ENCODE measurements at places on chromosomes 5 and 9.

GRCh38 chr5:168875832-168876231, 296.7 kb upstream of the PANK3 start:
- no peak for DNase-seq

GRCh38 chr9:27117489-27118135, 8.6 kb downstream of the TEK start:
- DNase-seq: no peak

DNA sequence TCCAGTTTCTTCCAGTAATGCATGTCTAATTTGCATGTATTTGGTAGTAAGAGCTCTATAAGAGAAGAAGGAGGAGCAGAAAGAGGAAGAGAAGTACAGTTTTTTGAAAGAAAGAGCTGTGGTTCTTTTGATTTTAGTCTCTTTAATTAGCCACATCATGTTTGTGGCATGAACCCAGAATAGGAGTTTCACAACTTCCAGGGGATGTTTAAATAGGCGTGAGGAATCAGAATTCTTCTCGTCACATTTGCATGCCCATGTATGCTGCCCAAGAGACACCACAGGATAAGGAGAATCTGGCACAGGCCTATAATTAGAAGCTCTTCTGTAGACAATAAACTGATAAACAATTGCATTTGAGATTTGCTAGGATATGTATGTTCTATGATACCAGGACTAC, 78.7 kb downstream of the GAS1 start:
- no peak for DNase-seq

DNA sequence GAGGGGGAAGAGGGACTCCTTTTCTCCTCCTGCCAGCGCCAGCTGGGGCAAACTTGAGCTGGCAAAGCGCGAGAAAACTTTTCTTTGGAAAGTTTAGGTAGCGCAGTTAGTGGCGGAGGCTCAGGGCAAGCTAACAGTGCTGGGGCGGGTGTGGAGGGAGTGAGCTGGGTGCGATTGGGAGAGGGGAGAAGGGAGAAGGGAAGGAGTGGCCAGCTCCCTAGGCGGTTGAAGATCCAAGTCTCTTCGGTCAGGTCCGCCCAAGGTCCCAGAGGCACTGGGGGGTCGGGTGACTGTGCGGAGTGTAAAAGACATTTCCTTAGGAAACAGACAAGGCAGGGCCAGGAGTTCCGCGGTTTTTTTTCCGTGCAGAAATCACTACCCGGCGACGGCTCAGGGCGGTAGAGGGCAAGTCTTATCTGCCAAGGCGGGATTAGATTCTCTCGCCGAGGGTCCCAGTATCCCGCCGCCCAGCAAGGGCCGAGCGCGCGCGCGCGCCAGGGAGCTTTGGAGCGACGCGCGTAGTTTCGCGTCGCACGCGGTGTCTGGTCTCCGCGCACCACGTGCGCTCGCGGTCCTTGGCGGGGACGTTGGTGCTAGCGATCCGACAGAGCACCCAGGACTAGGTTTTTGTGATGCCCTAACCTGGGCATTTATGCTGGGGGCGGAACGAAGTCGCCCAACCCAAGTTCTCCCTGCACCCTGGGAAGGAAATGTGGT, 33.6 kb upstream of the NFIB start:
- DNase-seq: no peak

DNA sequence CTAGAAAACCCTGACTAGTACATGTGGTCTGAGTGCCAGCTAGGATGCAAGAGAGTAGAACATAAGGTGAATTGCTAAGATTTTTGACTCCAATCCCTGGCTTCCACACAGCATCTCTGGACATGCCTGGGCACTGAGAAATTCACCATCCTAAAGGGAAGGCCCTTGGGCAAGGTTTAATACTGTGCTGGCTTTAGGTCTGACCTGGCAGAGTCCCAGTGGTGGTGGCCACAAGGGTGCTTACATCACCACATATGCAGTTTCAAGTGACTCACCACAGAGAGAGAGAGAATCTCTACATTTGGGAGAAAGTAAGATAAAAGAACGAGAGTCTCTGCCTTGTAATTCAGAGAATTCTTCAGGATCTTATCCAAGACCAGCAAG, 661.6 kb upstream of the C9orf72 start:
- no peak for DNase-seq

GRCh38 chr9:72362118-72362531, 2.9 kb downstream of the ZFAND5 start:
- DNase-seq: no peak

DNA sequence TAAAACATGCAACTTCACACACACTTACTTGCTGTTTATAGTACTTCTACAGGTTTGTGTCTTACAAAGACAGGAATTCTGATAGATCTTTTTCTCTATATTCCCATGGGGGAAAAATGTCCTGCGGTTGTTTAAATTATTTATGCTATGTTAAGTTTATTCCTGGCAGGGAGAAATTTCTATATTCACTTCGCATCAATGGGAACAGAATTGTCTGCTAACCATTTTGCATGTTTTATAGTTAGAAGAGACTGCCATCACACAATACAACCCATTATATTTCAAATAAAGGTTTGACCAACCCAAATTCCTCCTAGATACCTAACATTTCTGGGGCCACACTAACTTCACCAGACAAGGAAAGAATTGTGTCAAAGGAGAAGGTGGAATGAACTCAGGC, 110.0 kb upstream of the PRR16 start:
- DNase-seq: no peak

DNA sequence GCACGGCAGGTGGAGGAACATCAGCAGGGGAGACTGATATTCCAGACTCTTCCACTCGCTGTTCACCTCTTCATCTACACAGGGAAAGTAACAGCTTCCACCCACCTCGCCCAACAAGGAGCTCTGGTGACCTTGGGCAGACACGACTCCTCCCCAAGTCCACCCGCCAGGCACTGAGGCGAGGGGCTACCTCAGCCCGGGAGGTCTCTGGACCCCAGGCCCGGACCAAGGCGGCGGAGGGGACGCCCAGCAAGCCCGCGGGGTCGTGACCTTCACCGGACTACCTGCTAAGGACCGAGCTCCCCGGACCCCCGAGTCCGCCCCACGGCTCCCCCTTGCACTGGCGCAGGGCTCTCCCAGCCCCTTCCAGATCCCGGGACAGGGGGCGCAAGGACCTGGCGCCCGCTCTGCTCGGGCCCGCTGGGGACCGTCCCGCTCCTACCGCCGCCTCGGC, 70.2 kb upstream of the LPCAT1 start:
- DNase-seq: no peak

GRCh38 chr9:80030801-80031200, 459.0 kb downstream of the TLE4 start:
- no peak for DNase-seq

DNA sequence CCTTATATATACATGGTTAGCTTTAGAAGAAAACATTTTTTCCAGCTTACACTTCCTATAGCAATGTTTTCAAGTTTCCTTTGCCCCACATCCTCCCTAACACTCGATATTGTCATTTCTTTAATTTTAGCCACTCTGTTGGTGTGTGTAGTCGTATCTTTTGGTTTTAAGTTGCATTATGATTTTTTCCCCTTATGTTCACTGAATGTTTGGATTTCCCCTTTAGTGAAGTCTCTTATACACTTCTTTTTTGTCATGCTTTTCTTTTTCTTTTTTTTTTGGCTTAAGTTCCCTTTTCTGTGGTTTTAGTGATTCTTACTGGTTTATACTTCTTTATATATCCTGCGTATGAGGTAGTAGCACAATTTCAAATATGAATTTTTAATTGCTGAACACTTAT, 58.8 kb downstream of the KDM4C start:
- DNase-seq: no peak

- peak; percentile 79 for DNase-seq
These were observed at the start of gene PDCD1LG2 for GRCh38 chr9:5510360-5510931. Gene PDCD1LG2, plus strand, starts transcription at chr9:5510531. Its CDS starts 12,016 bp downstream, at chr9:5522547.

GRCh38 chr9:86186696-86187095, 72.8 kb downstream of the C9orf153 start:
- DNase-seq: no peak

DNA sequence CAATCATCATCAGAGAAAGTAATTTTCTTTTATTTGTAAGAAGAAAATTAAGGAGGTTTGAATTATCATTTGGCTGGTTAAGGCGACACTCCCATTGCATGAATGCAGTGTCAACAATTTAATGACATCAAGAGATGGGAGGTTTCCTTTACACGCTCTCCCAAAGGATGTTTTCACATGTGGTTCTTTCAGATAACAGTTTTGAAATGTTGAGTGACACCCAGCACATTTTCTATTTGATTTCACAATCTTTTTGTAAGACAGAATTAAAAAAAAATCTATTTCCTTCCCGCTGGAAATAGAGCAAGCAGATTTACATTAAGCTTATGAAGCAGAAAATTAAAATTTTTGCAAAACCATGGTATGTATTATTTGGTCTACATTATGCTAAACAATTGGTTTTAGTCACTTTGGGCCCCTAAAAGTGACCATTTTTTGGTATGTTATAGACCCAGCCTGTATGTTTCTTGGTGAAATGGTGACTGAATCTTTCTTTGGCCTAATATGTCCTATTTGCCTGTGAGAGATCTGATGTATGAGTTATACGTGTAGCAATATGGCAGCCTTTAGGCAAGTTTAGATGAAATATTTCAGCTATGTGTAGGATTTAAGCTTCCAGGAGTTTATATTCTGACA, 18.9 kb upstream of the ANKRD55 start:
- DNase-seq: no peak

GRCh38 chr5:53087621-53088121, 21.9 kb downstream of the MOCS2 start:
- DNase-seq: no peak

- no peak for DNase-seq
These were observed 87.2 kb downstream of the ATPSCKMT start for GRCh38 chr5:10162468-10162867.

GRCh38 chr5:2579126-2579525, 172.4 kb downstream of the IRX2 start:
- no peak for DNase-seq

DNA sequence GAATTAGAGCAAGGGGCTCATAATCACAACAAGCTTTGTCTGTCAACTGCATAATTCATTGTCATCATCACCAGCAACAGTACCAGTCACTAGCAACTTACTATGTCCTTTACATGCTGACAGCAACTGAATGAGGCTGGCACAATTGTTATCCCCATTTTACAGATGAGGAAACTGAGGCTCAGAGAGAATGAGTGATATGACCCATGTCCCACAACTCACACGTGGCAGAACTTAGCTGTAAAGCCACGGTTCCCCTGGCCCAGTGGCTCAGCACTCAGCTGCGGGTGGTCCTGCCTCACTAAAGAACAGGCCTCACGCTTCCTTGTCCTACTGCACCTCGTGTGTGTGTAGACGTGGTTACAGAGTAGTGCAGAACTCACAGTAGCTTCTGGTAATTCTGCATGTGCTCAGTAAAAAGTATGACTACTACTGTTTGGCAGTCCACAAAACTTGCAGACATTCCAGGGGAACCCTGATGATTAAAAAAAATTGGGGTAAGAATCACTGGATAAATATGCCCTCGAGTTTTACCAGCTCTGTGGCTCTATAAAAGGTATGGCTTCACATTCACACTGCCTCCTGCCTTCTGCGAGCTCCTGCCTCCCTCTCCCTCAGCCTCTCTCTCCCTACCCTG, 30.2 kb downstream of the AFAP1L1 start:
- no peak for DNase-seq

GRCh38 chr5:59003641-59004040, 420.8 kb downstream of the RAB3C start:
- no peak for DNase-seq

- DNase-seq: no peak
These were observed 13.9 kb upstream of the DDX41 start for GRCh38 chr5:177530638-177531037.

DNA sequence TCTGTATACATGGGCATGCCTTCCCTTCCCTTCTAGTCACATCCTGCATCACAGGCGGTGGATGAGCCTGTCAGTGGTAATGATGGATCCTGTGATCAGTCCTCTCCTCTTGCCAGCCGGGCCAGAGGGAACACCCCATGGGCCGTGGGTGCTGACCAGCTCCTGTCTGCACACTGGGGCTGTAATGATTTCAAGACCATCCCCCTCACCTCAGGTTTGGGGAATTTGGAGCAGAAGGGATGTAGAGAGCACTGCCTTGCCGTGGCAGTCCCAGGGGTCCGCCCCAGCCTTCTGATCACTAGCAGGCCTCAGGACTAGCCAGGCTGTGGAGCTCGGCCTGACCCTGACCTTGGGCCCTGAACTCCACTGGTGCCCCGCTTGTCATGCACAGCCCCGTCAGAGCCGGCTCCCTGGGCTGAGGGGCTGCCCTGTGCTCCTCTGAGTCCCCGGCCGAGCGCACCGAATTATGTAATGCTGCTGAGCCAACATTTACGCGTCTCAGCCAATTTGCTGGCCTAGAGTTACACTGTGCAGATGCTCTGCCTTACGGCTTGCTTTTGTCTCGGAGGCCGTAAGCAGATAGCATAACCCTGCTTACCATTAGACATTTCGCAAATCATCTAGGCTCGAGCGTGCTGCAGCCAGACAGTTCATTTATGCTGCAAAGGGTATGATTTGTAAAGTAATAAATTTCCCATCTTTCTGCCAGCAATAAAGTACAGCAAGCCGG, 155.3 kb downstream of the MACROH2A1 start:
- no peak for DNase-seq

DNA sequence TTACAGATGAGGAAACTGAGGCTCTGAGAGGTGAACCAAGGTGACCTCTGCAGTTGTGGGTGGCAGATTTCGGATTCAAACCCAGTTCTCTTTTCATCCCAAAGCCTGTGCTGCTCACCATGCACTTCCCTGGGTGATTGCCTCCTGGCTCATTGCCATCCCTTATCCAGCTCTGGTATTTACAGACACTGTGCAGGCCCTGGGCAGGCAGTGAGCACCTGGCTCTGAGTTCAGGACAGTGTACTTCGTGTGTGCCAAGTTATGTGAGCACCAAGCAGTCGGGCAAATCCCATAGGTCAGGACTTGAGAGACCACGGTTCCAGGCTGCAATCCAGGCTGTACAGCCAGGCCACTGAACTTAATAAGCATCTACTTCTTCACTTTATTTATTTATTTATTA, 1.4 kb downstream of the LRSAM1 start:
- DNase-seq: no peak

DNA sequence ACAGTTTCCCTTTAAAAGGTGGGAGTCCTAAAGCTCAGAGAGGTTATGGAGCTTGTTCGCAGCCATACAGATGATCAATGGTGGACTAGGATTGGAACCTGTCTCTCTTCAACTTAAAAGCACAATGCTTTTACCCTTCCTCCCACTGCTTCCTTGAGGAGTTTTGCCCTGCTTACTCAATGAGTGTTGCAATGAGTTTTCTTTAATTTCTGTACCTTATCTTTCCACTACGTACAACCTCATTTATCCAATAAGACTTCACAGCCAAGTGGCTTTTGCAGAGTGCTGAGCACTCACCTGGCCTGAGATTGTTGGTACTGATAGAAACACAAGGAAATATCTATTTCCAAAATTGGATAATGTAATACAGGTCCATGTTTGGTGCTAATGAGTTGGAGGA, 64.7 kb upstream of the ANKRD55 start:
- no peak for DNase-seq

DNA sequence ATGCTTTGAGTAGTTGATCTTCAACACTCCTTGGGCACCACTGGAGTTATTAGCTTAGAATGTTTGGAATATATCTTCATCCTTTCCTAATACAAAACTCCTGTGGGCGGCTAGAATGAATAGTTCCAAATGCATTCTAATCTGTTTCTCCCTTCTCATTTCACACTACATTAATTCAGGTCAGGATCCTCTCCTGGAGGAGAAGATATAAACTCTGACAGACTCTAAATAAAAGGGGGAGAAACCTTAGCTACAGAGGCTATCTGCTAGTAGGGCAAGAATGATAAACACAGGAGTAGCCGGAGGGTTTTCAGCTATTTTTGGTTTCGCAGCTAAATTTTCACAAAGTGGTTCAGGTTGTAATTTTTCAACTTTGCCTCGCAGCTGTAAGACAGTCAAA, 45.2 kb upstream of the FAM240B start:
- no peak for DNase-seq

Data from activated CD4-positive, alpha-beta T cell treated with anti-CD3 and anti-CD28 coated beads, Interleukin-10, Interleukin-2, amounts not matched to agents 100 ng/mL and 50 ng/mL, durations not matched to agents 16 hours and 8 hours (primary cell).